Central memory CD8-positive, alpha-beta T cell (primary cell): ENCODE measurements at places on chromosomes 5 and 9.
A peak's percentile ranks its signal among the peaks of the same experiment; 100 is the strongest.

DNA sequence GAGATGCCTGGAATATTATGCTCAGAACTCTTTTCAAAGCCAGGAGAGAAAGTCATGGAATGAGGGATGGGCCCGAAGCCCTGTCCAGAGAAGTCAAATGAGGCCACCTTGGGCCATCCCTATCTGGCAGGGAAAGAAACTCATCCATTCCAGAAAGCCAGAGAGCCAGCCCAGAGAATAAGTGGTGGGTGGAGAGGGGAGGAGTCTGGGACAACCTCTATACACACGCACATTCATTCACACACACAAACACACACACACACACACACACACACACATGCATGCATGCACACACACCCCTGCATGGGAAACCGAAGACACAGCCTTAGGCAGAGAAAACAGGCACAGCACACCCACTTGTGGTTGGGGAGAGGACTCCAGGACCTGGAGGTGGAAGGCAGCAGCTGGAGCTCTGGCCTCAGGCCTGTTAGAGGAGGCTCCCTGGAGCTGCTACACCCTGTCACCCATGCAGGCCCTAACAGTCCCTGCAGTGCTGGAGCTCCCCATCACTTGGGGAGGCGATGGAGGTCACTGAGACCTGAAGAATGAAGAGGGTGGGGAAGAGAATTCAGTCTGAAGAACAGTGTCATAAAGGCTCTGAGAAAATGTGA lies 38.0 kb downstream of the TGFBI start:
- no peak overlapping the region for H3K4me3 ChIP-seq
- H3K27me3 ChIP-seq = no peaks in the 10 kb centered on the region
- H3K36me3 ChIP-seq = peaks cover 6% of the 10 kb centered on the region

DNA sequence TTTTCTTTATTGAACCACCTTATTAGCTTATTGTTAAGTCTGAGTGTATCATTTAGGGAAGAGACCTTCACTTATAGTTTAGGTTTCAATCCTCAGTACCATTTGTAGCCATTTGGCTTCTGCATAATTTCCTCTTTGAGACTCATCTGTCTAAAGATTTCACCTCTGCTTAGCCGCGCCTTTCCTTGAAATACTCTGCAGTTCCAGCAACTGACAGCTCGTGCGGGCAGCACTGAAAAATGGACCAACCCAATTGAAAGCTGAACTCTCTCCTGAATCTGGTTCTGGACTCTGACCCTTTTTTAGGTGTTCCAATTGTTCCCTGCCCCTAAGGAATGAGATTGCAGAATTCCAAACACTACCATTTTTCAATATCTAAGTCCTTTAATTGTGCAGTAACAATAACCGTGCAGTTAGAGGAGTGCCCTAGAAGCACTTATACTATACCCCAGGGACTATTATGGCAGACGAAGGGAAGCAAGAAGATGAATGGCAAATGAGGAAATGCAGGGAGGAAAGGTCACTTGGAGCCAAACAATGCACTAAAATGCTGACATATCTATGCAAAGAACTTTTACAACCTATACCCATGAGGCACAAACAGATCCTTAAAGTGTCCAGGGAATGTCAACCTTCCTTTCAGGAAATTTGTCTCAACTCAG lies 50.1 kb upstream of the PDE4D start:
- DNase-seq = no peak
- H3K27ac ChIP-seq = no peak overlapping the region
- no peaks in the 10 kb centered on the region for H3K36me3 ChIP-seq

DNA sequence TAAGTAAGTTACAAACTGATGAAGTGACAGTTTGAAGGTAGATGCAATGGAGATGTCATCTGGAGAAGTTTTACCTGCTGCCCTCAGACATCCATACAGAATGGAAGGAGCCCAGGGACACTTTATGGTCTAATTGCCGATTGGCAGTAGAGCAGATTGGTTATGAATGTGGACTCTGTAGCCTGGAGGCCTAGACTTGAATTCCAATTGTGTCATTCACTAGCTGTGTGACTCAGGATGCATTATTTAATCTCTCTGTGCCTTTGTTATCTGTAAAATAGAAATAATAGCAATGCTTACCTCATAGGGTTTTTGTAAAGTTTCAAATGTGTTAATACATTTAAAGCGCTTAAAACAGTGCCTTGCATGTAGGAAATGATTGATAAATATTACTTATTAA lies 5.2 kb upstream of the TCERG1 start:
- H3K4me3 ChIP-seq = no peak overlapping the region
- H3K36me3 ChIP-seq = peaks cover 2% of the 10 kb centered on the region
- no peak overlapping the region for H3K27ac ChIP-seq
- no peak for DNase-seq
- H3K4me1 ChIP-seq = no peaks in the 10 kb centered on the region
- peaks cover 30% of the 10 kb centered on the region for H3K27me3 ChIP-seq

GRCh38 chr9:76560481-76560922 lies 101.5 kb downstream of the GCNT1 start:
- no peaks in the 10 kb centered on the region for H3K4me1 ChIP-seq
- H3K27ac ChIP-seq = no peak overlapping the region
- no peak for DNase-seq
- H3K36me3 ChIP-seq = no peaks in the 10 kb centered on the region

- no peak overlapping the region for H3K4me3 ChIP-seq
- H3K4me1 ChIP-seq = peaks cover 8% of the 10 kb centered on the region
- no peak for DNase-seq
- H3K36me3 ChIP-seq = no peaks in the 10 kb centered on the region
- H3K27ac ChIP-seq = no peak overlapping the region
Observed at GRCh38 chr5:106860398-106861044, 810.2 kb downstream of the EFNA5 start.

- peaks cover 10% of the 10 kb centered on the region for H3K36me3 ChIP-seq
- H3K27me3 ChIP-seq = no peaks in the 10 kb centered on the region
- peak overlapping the region; percentile 80 for H3K4me3 ChIP-seq
Observed at GRCh38 chr5:80216753-80217596, 38.9 kb downstream of the SERINC5 start.

GRCh38 chr5:113367586-113367985 lies 67.2 kb downstream of the TSSK1B start:
- H3K4me3 ChIP-seq = no peak overlapping the region
- no peak overlapping the region for H3K27ac ChIP-seq
- DNase-seq = no peak
- H3K36me3 ChIP-seq = no peaks in the 10 kb centered on the region
- no peaks in the 10 kb centered on the region for H3K27me3 ChIP-seq

- no peaks in the 10 kb centered on the region for H3K4me1 ChIP-seq
- peak overlapping the region; percentile 33 for H3K27ac ChIP-seq
- H3K27me3 ChIP-seq = peaks cover 17% of the 10 kb centered on the region
- H3K36me3 ChIP-seq = no peaks in the 10 kb centered on the region
Observed at GRCh38 chr5:1961952-1962595, 79.3 kb upstream of the IRX4 start.

DNA sequence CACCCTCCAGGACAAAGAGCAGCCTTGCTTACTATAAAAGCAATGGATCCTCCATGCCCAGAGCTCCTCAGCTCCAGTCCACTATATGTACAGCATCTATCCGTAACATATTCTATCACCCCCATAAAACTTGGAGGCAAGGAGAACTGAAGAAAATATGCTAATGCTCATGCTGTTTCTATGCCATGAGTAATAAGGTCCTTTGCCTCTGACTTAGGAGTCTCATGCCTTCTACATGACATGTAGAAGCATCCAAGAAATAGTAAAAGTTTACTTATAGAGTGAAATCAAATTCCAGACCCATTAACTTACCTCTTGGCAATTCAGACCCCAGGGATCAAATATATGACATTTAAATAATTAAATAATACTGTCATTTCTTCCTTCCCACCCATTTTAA lies 33.7 kb downstream of the SSBP2 start:
- H3K4me1 ChIP-seq = peaks cover 40% of the 10 kb centered on the region
- H3K4me3 ChIP-seq = no peak overlapping the region
- DNase-seq = no peak
- H3K36me3 ChIP-seq = peaks cover 3% of the 10 kb centered on the region

DNA sequence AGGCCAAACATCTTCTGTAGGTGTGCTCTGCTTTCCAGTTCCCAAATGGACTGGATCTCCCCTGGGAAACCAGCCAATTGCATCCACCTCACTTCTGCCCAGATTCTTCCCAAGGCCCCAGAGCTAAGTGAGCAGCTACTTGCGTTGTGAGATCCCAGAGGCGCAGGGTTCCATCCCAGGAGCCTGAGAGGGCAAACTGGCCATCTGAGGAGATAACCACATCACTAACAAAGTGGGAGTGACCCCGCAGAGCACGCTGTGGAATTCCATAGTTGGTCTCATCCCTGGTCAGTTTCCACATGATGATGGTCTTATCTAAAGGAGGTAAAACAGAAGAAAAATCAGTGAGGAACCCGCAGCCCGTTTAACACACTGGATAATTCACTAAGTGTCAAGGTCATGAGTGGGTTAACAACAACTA lies 1.7 kb downstream of the RACK1 start:
- peaks cover 76% of the 10 kb centered on the region for H3K36me3 ChIP-seq
- peak overlapping the region; percentile 94 for H3K27ac ChIP-seq
- H3K4me3 ChIP-seq = peak overlapping the region; percentile 98
- no peak for DNase-seq

GRCh38 chr5:132335402-132335801 lies 34.1 kb upstream of the SLC22A5 start:
- H3K36me3 ChIP-seq = peaks cover under 1% of the 10 kb centered on the region
- no peaks in the 10 kb centered on the region for H3K4me1 ChIP-seq
- no peak overlapping the region for H3K4me3 ChIP-seq
- H3K27me3 ChIP-seq = no peaks in the 10 kb centered on the region
- no peak overlapping the region for H3K27ac ChIP-seq

- no peaks in the 10 kb centered on the region for H3K27me3 ChIP-seq
- H3K36me3 ChIP-seq = no peaks in the 10 kb centered on the region
- no peak overlapping the region for H3K27ac ChIP-seq
- no peak for DNase-seq
- no peak overlapping the region for H3K4me3 ChIP-seq
Observed at GRCh38 chr9:26375448-26375847, 517.2 kb downstream of the CAAP1 start.

DNA sequence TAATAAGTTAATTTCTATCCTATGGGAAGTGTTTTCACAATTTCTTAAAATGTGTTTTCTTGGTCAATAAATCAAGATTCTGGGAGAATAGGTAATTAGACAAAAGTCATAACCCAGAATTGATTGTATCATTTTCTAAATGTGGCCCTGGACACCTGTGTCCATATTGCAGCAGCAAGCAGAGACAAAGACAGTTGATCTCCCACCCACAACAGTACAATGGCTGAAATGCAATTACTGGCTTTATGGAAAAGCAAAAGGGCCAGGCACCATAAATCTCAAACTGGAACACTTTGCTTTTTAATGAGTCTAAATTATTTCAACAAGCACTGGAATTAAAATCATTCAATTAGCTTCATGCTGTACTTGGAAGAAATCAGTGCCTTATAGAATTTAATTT lies 157.2 kb downstream of the ESM1 start:
- H3K4me1 ChIP-seq = peaks cover 24% of the 10 kb centered on the region
- no peak for DNase-seq
- H3K27ac ChIP-seq = no peak overlapping the region
- H3K4me3 ChIP-seq = no peak overlapping the region
- no peaks in the 10 kb centered on the region for H3K27me3 ChIP-seq
- H3K36me3 ChIP-seq = peaks cover 6% of the 10 kb centered on the region

DNA sequence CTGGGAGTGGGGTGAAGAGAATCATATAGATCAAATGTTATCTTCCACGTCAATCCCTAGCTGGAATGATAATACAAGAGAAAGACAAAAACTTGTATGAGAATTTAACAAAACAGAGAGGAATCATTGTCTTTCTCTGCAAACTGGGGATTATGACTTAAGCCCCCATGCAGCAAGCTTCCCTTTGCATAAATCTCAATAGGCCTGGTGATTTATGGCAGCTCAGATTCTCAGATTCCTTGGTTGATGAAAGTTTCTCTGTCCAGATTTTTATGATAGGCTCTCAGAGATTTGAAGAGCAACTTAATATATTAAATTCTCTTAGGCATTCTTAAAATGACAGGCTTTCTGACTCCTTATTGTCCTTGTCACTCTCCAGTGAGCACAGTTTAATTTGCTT lies 56.0 kb downstream of the RASGRF2 start:
- H3K27me3 ChIP-seq = no peaks in the 10 kb centered on the region
- H3K27ac ChIP-seq = no peak overlapping the region
- peaks cover 4% of the 10 kb centered on the region for H3K36me3 ChIP-seq
- no peak for DNase-seq
- no peak overlapping the region for H3K4me3 ChIP-seq
- peaks cover 31% of the 10 kb centered on the region for H3K4me1 ChIP-seq

GRCh38 chr9:84379740-84380139 lies 39.2 kb upstream of the SLC28A3 start:
- H3K36me3 ChIP-seq = no peaks in the 10 kb centered on the region
- H3K4me3 ChIP-seq = no peak overlapping the region
- H3K27me3 ChIP-seq = peaks cover 52% of the 10 kb centered on the region

GRCh38 chr5:133675376-133676154 lies 63.2 kb upstream of the FSTL4 start:
- no peak overlapping the region for H3K27ac ChIP-seq
- no peaks in the 10 kb centered on the region for H3K36me3 ChIP-seq
- H3K4me3 ChIP-seq = no peak overlapping the region
- no peaks in the 10 kb centered on the region for H3K4me1 ChIP-seq
- H3K27me3 ChIP-seq = peaks cover 62% of the 10 kb centered on the region

DNA sequence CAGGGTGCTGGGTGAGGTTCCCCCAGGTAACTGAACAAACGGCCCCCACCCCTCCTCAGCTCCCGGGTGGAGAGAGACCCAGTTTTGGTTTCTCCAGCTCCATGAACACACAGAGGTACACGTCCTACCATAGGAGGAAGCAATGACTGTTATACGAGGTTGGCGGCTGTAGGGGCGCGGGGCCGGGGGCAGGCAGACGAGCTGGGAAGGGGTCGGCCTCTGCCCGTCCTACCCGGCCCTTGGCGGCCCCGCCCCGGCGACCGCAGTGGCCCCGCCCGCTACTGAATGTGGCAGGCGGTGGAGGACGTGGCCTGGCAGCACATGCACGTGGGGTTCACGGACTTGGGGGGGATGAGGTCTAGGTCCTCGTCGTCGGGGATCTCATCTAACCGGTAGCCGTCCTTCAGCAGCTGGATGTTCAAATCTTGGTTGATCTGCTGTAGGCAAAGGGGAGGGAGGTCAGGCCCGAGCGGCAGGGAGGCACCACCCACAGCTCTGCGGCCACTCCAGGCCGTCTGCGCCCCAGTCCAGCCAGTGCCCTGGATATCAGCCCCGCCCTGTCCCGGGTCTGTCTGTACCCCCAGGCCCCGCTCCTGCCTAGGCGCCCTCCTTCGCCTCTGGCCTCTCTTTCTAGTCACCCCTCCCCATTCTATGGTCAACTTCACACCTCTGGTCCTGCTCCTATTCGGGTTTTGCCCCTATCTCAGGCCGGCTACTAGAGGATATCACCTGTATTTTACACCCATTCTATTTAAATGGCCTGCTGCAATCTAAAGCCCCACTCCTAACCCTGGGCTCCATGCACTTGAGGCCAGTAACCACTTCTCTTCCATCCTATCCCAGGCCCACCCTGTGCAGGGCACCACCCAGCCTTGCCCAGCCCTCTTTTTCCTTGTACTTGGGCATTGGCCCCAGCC lies 24.2 kb upstream of the MYORG start:
- H3K4me1 ChIP-seq = no peaks in the 10 kb centered on the region
- H3K27me3 ChIP-seq = no peaks in the 10 kb centered on the region
- H3K4me3 ChIP-seq = peak overlapping the region; percentile 21
- H3K36me3 ChIP-seq = peaks cover 3% of the 10 kb centered on the region
- no peak for DNase-seq
